ENCODE measurements at places on chromosomes 6 and 20.

GRCh38 chr6:102474041-102474807, 1080.7 kb downstream of the GRIK2 start:
- no peak for DNase-seq

DNA sequence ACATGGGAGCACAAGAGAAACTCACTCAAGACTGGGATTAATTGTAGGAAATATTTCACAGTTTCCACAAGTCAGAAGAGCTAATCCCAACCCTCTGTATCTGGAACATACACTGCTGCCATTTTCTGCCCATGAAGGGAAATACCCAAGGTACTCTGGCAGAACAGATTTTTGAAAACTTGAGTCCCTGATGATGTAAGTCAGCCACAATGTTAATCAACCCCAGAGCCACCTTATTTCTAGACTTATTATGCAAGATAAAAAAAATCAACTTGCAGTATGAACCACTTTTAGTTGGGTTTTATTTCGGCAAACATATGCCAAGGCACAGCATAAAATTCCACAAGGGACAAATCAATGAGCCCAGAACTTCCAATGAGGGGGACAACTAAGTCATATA, 141.5 kb downstream of the LY86 start:
- DNase-seq = no peak

- DNase-seq = no peak
These were observed 100.0 kb downstream of the OR2B2 start for GRCh38 chr6:27812078-27812804.

- DNase-seq = no peak
These were observed 171.6 kb upstream of the PHACTR1 start for GRCh38 chr6:12544821-12545565.

DNA sequence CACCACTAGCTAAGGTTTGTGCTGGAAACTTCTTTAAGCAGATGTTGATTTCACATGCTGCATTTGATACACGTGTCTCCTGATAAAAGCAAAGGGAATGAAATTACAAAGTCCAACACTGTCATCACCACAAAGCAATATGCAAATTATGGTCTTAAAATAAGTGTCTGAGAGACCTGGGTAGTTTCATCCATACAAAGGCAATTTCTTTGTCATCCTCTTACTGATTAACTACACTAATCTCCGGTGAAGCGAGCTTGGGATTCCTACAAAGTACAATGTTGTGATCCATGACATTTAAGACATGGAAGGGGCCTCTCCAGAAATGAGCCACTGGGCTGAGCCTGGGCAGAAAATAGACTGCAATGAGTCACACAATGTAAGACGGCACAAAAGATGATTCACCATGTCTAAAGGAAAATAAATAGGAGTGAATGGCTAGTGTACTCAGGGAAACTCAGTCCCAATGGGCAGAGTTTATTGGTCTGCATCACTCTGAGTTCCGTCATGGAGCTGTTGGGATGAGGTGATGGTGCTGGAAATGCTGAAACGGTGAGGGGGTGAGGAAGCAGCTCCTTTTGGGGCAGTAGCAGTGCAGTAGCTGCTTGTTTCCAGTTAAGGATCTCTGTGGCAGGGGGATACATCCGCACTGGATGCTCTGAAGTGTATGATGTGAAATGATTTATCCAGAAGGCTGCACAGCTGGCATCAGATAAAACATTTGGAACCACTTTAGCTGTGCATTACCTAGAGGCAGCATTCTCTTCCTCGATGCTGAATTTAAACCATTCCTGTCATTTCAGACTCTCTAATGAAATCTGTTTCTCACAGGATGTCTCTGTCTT, 103.3 kb downstream of the IBTK start:
- no peak for DNase-seq

- no peak for DNase-seq
These were observed 98.7 kb downstream of the RNF144B start for GRCh38 chr6:18485660-18486435.

GRCh38 chr6:158926414-158926813, 73.6 kb downstream of the RSPH3 start:
- DNase-seq = no peak

GRCh38 chr20:16968099-16968498, 219.9 kb downstream of the OTOR start:
- no peak for DNase-seq

DNA sequence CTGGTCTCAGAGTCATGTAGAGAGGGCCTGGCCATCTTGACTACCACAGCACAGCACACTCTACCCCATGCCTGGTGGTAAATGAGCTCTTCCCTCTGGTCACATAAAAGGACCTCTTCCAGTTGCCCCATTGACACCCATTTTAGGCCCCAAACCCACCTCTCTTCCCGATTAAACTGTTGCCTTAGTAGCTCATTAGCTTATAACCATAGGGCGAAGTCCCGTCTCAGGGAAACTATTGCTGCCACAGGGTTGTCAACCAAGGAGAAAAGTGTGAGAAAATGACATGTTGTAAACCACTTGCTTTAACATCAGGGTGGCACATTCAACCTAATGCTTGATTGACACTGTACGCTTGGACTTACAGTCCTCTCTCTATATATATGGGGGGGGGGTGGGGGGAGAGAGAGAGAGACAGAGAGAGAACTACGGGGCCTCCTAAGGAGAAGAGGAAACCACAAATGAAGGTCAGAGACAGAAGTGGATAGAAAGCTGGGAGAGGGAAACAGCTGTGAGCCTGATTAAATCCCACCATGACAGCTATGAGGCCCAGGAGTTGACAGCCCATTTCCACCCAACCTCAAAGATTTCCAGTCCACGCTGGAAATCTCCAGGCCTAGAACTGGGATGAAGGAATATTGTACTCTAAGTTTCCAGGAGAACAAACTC, 14.9 kb upstream of the BTN1A1 start:
- DNase-seq = no peak

DNA sequence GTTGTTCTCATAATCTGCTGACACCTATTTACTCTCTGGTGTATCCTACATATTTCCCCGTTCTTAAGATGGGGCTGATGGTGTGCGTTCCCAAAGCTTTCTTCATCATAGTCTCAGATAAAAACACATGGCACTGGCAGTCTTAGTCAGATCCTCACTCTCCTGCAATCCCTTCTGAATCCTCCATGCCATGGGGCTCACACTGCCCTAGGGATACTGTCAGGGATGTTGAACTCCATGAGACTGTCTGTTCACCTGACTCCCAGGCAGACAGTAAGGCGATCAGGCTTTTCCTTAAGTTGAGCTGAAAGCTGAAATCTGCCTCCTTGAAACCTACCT, 76.0 kb downstream of the SLX4IP start:
- no peak for DNase-seq

DNA sequence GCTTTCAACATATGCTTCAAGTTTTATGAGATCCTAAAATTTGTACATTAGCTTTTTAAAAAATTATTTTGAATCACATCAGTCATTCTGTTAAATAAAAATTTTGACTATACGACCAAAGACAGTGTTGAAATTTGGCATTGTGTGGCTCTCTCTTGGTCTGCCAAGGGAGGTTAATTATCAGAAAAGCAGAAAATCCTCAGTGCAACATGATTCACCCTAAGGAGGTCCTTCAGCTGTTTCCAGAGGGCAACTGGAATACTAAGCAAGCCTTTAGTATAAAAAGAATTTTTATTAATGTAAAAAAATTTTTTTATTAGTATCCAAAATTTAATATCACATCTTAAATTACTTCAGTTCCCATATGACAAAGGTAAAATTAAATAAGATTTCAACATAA, 23.1 kb upstream of the TMEM244 start:
- DNase-seq = no peak

GRCh38 chr6:56104591-56104990, 142.8 kb downstream of the COL21A1 start:
- DNase-seq = no peak

GRCh38 chr6:131629651-131630050, 1.6 kb upstream of the MED23 start:
- DNase-seq = no peak

- DNase-seq = no peak
These were observed 116.3 kb downstream of the TAF4 start for GRCh38 chr20:61949363-61949713.

DNA sequence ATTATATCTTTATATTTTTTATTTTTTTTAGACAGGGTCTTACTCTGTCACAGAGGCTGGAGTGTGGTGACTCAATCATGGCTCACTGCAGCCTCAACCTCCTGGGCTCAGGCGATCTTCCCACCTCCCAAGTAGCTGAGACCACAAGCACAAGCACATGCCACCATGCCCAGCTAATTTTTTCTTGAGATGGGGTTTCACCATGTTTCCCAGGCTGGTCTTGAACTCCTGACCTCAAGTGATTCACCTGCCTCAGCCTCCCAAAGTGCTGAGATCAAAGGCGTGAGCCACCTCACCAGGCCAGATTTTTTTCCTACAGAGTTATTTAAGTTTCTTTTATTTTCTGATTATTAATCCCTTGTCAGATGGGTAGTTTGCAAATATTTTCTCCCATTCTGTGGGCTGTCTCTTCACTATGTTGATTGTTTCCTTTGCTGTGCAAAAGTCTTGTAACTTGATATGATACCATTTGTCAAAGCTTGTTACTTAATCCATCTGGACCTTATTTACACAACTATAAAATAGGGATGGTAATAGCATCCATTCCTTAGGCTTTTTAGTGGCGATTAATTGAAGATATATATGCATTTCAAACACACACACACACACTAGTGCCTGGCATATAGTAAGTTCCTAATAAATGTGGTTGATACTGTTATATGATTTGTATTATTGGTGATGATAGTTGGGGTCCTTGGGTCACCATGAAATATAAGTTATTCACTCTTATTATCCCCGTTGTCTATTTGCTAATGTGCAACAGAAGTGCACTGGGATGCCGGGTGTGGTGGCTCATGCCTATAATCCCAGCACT, 187.1 kb downstream of the BCAS1 start:
- no peak for DNase-seq

DNA sequence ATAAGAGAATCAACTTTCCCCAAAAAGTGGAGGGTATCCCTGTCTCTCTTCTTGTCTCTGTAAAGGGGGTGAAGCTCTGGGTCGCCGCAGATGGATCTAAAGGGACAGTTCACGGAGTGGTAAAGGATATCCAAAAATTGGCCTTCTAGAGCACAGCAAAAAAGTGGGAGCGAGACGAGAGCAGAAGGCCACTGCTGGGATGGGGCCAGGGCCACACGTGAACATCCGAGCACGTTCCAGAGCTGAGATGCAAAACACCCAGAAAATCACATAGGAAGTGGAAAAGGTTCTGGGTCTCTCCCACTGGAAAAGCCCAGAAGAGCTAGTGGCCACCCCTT, 837 bp downstream of the TRAM2 start:
- no peak for DNase-seq

DNA sequence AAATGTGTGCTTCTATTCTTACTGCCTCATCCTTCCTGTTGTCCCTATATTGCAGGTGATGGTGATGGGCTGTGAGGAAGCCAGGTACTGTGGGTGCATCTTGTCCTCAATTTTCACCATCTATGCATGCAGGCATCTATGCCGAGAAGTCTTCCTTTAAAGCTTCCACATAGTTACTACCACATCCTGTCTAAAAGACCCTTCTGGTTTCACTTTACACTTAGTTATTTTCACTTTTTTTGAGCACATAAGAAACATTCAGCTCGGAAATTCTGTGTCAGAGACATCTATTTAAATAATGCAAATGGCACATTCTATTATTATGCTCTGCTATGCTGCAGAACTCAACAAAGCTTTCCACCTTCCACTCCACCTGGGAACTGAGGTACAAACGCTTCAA, 28.2 kb upstream of the FABP7 start:
- DNase-seq = no peak

GRCh38 chr6:151723152-151723551, 84.3 kb upstream of the ESR1 start:
- DNase-seq = no peak

- DNase-seq = no peak
These were observed 96.5 kb downstream of the TINAG start for GRCh38 chr6:54404791-54405190.

DNA sequence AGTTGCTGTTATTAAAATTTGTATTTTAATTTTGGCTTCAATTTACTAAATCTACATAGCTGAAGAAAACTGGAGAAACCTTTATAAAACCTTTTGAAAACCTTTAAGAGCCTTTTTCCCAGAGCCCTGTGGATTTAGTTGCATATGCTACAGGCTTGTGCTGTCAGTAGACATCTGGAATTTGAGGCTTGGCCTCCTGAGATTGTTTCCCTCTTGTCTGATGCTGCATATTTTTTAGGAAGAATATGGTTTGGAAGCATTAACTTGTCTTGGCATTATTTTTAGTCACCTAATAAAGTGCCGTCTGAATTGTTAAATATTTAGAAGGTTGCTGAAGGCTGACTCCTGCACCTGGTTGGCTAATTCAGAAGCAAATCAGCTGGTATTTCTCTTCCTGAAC, 369.4 kb downstream of the UTRN start:
- no peak for DNase-seq

GRCh38 chr6:56539527-56540105, 103.1 kb downstream of the DST start:
- DNase-seq = no peak

GRCh38 chr6:31666337-31666965, 571 bp downstream of the CSNK2B start:
- no peak for DNase-seq

DNA sequence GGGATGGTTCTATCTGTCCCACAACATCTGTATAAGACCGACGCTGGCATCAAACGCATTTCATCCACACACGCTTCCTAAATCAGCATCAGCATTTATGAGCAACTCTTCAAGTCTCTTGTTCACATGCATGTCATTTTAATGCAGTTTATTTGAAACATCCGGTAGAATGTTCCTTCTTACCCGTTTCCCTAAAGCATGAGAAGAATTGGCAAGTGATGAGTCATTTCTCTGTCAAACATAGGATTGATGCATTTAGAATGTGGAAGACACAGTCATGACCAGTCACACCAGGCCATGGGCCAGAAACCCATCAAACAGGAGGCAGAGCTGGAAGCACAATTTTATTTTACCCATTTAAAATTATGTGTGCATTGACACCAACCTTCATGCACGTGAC, 122.8 kb downstream of the UST start:
- no peak for DNase-seq

DNA sequence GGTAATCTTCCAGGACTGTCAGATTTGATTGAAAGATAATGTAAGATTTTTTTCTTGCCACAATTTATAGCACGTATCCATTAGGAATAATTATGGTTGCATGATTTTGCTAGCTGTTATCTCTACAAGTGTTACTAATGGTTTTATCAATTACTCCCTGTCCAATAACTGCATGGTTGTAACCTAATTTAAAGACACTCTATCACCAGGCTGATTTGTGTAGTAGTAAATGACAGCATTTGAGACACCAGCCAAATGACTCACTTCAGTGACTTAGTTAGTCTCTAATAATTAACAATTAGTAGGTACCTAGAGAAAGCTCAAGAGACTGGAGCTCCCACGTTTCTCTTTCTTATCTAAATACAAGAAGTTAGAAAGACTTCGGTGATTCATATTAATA, 453.8 kb upstream of the POU3F2 start:
- no peak for DNase-seq

- no peak for DNase-seq
These were observed 197.5 kb downstream of the ISM1 start for GRCh38 chr20:13418263-13419229.

All from stimulated activated CD4-positive, alpha-beta T cell treated with anti-CD3 and anti-CD28 coated beads, Interleukin-4, amount 100 ng/mL, for 48 hours (primary cell).